Activated T-cell treated with anti-CD3 and anti-CD28 coated beads, Interleukin-2, amount 50 U/mL, for 72 hours (primary cell): ENCODE measurements at places on chromosomes 3 and 15. TPM values are rescaled to one million over a fixed set of nuclear protein-coding genes. Genes with fewer than 3 reads are reported as not detected.

Gene MNS1
- total RNA-seq = 0.19 TPM

Gene RTP3
- not detected for total RNA-seq

- H3K27ac ChIP-seq = no peak overlapping the region
- no peak for DNase-seq
- H3K27me3 ChIP-seq = no peaks in the 10 kb centered on the region
- H3K36me3 ChIP-seq = peaks cover 2% of the 10 kb centered on the region
- no peak overlapping the region for H3K4me3 ChIP-seq
- peaks cover 61% of the 10 kb centered on the region for H3K4me1 ChIP-seq
Measured at GRCh38 chr3:56903231-56903782, 101.6 kb upstream of the ARHGEF3 start.

DNA sequence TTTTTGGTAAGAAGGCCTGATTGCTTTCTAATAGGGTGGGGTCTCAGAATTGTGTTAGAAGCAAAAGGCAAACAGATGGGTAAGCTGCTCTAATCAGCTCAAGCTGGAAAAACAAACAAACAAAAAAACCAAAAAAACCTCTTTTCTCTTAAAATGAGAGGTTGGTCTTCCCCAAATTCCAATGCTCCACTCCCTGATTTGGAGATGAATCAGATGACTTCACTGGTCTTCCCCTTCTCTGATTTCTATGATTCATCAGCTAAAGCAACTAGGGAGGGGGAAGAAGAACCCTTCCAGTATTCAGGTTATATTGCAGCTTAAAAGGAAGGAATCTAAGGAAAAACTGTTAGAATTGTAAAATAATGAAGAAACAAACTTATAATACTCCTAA, 9.6 kb upstream of the ANXA2 start:
- H3K36me3 ChIP-seq = no peaks in the 10 kb centered on the region
- no peak overlapping the region for H3K27ac ChIP-seq
- H3K4me1 ChIP-seq = peaks cover 21% of the 10 kb centered on the region
- no peaks in the 10 kb centered on the region for H3K27me3 ChIP-seq
- no peak for DNase-seq
- H3K4me3 ChIP-seq = no peak overlapping the region

- H3K4me1 ChIP-seq = peaks cover 5% of the 10 kb centered on the region
- H3K36me3 ChIP-seq = no peaks in the 10 kb centered on the region
- H3K4me3 ChIP-seq = no peak overlapping the region
- H3K27ac ChIP-seq = no peak overlapping the region
- DNase-seq = no peak
Measured at GRCh38 chr3:195388380-195388779, 54.4 kb downstream of the ACAP2 start.

- DNase-seq = no peak
- H3K27me3 ChIP-seq = peaks cover 50% of the 10 kb centered on the region
- no peak overlapping the region for H3K4me3 ChIP-seq
- H3K27ac ChIP-seq = no peak overlapping the region
Measured at GRCh38 chr3:170598091-170598502, 12.2 kb upstream of the SLC7A14 start.
